ENCODE measurements at places on chromosomes 11 and 22. TPM values are rescaled to one million over a fixed set of nuclear protein-coding genes. Genes with fewer than 3 reads are reported as not detected.

The PRRG4 gene
- total RNA-seq, result 0.18 TPM

GRCh38 chr11:126834149-126834548, 166.4 kb downstream of the KIRREL3 start:
- no peak for DNase-seq

DNA sequence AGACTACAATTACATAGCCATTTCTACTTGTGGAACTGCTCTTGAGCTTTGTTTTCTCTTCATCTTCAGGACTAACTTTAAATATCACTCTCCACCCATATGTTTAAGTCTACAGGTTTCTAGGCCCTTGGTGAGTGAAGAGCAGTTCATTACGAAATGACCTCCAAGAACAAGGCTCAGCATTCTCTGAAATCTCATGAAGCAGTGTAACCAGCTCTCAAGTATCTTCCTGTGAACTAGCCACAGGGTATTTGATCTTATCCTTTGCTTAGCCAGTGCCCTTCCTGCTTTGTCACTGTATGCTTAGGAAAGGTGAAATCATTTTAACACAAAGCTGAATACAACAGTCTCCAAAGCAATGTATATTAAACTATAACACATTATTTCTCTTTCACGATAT, 20.4 kb upstream of the LYVE1 start:
- DNase-seq, result no peak

DNA sequence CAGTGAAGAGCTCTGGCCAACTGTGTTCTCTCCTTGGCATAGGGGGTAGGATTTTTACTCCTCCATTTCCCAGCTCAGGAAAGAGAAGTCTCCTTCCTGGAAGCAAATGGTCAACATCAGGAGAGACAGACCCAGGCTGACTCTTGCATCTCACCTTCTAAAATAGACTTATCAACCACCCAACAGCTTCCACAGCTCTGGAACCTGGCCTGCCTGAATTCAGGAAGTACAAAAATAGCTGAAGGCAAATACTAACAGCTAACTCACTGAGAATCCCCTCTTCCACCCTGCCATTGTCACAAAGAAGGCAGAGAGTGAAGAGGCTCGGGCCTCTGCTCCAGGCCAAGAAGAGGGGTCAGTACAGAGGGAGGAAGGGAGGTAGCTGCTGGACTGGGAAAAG, 213.6 kb downstream of the NXPE2 start:
- no peak for DNase-seq

The LIPT2 gene
- total RNA-seq, result 2.7 TPM

GRCh38 chr11:69449320-69450063, 32.0 kb upstream of the LINC01488 start:
- DNase-seq, result peak; percentile 28

The CTSW gene
- not detected for total RNA-seq

- DNase-seq, result no peak
Observed at GRCh38 chr22:30078320-30079311, 1.6 kb upstream of the HORMAD2 start.

GRCh38 chr22:26453812-26454500, 24.9 kb downstream of the ASPHD2 start:
- no peak for DNase-seq
